ENCODE measurements at places on chromosomes 11 and 22.

DNA sequence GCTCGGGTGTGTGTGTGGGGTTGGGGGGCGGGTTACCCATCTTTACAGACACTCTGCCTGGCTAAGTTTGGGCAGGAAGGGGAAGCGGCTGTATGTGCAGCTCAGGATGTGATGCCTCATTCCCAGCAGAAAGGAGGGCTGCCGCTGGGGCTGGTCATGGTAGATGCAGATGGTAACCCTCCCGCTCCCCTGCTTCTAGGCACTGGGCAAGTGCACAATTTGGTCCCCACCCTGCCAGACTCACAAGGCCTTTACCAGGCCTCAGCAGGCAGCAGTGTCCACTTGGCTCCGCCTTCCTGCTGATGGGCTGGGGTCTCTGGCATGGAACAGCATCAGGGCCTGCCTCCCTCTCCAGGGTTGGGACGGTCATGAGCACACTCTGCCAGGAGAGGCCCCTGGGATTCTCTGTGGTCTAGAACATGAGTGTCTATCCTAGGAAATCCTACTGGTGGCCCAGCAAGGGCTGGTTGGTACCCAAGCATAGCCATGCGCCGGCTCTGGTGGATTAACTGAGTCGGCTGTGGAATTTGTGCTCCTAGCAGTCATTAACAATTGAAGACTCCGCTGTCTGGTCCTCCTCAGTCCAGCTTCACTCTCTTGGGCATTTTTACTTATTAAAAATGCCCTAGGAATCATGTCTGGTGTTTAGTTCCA lies 4.2 kb downstream of the LMO1 start:
- no peak for DNase-seq

GRCh38 chr11:131228378-131228777 lies 142.0 kb upstream of the NTM start:
- no peak for DNase-seq

- DNase-seq, result no peak
Observed at GRCh38 chr11:92460213-92460612, 235.6 kb downstream of the FAT3 start.

DNA sequence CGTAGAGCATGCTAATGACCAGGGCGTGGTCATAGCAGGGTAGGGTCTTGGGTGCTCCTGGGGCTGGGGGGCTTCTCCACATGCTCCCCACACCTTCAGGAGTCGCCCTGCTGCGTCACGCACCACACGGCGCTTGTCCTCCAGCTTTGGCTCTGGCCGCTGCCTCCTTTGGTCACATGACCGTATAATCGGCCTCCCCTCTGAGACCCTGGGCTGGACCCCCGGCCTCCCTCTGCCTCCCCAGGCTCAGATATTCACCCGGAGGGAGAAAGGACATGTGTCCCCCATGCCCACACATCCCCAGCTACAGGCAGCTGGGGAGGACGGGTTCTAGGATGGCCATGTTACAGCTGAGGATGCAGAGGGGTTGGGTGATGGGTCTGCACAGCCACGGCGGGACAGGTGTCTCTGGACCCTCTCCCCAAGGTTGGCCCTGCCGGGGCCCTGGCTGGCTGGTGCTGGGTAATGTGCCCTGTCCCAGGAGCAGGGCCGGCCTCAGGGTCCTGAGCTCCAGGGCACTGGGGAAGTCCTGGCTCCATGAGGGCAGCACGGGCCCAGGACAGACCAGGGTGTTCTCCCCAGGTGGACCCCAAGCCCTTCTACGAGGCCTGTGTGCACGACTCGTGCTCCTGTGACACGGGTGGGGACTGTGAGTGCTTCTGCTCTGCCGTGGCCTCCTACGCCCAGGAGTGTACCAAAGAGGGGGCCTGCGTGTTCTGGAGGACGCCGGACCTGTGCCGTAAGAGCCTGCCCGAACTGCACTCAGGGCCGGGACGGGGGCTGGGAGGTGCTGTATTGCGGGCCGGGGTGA lies 14.5 kb downstream of the MUC2 start:
- no peak for DNase-seq

DNA sequence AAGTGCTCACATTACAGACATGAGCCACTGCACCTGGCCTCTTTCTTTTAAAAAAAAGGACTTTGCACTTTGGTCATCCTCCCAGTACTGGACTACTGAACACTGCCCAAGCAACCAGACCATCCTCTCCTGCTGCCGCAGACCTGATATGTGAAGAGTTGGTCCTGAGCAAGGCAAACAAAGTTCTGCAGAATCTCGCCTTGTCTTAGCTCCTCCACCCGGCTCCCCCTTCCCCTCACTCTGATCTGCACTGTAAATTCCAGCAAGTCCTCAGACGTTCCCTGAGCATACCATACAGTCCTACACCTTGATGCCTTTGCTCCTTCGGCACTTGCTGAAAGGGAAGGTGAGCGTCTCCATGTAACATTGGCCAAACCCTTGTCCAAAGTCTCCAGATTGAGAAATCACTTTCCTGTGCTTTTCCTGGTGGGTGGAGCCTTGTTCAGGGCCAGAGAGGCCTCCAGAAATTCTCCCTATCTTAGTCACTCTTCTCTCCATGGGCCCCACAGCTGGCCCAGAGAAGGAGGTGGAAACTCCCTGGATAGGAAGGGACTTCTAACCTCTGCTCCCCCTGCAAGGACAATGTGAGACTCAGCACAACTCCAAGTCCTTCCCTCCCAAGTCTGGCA lies 47.0 kb upstream of the TIMP3 start:
- no peak for DNase-seq

DNA sequence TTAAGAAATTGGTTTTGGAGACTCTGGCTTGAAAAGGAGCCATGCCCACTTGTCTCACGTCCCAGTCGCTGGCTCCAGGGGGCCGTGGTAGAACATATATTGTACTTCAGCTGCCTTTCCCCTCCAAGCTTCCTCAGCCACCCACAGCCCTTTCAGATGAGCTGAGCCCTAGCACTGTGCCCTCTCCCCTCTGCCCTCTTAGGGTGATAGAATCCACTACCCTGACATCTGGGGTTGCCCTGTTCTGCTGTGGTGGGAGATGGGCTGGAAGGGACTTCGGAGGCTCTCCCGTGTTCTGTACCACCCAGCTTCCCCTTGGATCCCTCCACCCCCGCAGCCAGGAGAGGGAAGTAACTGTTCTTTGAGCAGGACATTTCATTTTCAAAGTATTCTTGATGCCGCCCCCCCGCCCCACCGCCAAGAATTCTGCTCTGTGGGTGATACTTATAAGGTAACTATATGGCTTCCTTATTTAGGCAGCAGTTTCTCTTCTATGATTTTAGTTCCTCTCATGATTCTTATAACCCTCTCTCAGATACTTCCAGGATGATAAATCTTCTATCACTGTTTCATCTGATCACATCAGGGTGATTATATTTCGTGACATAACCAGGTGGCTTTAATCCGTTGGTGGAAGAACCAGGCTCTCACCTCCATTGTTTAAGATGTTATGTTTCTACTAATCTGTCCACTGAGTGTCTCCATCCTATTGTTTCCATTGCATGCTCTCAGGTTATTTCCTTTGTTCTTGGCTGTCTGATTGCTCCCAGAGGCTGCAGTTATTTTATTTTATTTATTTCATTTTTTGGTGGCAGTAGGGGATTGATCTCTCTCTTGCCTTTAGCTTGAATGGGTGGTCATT lies 24.1 kb downstream of the ZBTB16 start:
- DNase-seq, result no peak

DNA sequence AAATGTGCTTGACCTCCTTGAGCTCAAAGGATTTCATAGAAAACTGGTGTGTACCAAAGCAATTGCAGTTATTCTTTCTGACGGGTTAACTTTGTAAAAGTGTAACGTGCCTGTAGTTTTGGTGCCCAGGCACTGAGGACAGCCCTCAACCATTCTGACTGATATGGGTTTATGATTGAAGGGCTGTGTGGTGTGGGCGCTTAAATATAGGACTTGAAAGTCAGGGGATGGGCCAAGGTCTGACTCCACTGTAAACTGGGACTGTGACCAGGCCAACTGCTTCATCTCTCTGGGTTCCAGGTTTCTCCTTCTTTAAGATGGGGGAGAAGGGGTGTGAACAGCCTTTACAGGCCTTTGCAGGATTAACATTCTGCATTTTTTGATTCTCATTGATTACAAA lies 191.1 kb upstream of the ARHGAP20 start:
- no peak for DNase-seq

DNA sequence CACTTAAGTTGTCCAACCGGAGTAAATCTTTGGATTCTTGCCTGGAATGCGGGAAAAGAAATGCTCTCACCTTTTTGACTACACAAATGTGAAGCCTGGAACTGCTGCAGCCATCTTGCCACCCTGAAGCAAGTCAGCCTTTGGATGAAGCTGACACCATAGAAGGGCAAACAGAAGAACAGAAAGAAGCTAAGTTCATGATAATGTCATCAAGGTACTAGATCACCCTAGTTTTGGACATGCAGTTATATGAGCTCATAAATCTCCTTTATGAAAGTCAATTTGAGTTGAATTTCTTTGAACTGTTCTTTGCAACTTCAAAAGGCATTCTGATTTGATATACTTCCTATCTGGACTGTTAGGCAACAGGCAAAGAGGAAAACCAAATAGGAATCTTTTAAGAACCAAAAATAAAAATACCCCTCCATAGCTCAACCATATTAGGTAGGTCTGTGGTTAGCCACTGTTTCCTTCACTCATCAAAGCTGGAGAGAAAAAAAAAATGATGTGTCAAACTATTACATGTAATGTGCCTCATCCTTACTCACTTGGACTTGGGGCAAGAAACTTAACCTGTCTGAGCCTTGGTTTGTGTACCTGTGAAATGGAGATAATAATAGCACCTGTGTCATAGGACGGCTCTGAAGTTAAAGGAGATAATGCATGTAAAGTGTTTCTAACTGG lies 91.9 kb downstream of the WT1 start:
- DNase-seq, result peak; percentile 9

GRCh38 chr11:123694551-123694950 lies 40.1 kb upstream of the SCN3B start:
- no peak for DNase-seq

DNA sequence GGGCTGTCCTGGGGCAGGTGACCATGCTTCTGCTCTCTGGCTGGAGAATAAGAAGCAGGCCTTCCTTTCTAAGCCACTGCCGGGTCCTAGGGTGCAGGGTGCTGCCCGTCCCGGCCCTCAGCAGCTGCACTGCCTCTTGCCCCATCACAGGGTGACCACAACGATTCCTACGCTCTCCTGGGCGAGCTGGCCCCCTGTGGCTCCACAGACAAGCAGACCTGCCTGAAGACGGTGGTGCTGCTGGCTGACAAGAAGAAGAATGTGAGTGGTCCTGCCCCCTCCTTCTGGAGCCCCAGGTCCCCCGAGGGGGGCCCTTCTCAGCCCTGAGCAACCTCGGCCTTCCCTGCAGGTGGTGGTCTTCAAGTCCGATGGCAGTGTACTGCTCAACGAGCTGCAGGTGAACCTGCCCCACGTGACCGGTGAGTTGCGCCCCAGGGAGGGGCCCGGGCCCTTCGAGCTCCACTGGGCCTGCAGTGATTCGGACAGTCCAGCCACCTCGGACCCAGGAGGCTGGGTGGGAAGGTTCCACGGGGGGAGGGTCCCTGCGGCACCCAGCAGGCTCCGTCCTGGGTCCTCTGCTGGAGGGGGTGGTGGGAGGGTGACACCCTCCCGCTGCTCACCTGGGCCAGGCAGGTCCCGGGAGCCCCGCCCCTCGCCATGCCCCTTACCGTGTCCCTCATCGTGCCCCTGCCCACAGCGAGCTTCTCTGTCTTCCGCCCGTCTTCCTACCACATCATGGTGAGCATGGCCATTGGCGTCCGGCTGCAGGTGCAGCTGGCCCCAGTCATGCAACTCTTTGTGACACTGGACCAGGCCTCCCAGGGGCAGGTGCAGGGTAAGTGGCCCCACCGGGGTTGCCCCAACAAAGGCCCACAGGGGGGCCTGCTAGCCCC lies 8.3 kb downstream of the MUC2 start:
- no peak for DNase-seq

DNA sequence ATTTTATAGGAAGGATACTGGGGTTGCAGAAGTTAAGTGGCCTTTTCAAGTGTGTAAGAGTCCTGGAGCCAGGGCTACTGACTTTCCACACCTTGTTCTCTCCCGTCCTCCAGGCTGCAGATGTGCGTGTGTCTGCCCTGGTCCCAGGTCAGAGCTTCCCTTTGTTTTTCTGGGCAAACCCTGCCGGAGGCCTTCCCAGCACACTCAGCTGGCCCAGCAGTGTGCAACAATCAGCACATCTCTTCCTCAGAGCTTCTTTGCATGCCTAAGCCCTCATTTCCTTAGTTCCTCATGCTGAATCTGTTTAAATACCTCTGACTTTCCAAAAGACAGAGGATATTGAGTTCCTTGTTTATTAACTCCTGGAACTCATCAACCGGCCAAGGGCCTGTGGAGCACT lies 80.6 kb downstream of the KCNJ1 start:
- DNase-seq, result no peak

- no peak for DNase-seq
Observed at GRCh38 chr11:119317592-119318239, 786 bp upstream of the MCAM start.

GRCh38 chr11:79060081-79060953 lies 380.5 kb downstream of the TENM4 start:
- no peak for DNase-seq

- no peak for DNase-seq
Observed at GRCh38 chr22:49186293-49186692, 641.4 kb downstream of the BRD1 start.

- DNase-seq, result no peak
Observed at GRCh38 chr22:28172892-28173670, 254.0 kb upstream of the PITPNB start.

DNA sequence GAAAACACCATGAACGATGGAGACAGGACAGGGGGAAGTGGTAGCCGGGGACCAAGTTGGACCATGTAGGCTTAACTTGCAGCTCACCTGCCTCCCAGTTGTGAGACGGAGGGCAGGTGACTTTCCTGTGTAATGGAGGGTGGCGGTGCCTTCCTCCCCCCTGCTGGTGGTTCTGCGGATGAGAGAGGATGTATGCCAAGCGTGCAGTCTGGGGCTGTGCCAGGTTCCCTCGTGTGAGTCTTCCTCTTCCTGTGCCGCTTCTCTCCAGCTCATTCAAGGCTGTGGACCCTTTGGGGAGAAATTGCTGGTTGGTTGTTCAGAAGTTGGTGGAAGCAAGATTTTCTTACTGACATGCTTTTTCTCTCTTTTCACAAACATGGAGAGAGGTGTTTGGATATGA lies 35.1 kb downstream of the MPPED1 start:
- no peak for DNase-seq

- DNase-seq, result no peak
Observed at GRCh38 chr22:49295465-49295743, 532.3 kb downstream of the BRD1 start.

DNA sequence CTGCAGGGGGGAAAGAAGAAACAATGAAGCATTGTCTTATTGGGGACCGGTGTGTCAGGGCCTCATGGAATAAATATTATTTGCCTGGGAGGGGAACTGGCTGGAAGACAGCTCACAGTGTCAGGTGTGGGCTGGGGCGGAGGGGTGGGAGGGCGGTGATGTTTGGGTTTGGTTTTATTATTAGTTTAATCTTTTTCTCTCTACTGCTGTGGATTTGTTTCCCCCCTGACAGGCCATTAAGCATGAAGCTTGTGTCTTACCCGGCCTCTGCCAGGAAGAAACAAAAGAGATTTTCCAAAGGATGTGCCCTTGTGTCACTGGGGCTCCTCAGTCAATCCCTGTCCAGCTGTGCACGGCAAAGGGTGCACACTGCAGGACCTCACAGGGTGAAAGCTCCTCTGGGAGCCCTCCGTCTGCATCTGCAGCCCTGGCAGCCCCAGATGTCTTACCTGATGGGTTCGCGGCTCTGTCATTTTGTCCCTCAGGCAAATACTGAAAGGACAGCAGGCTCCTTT lies 203.1 kb upstream of the TMEM45B start:
- DNase-seq, result no peak

GRCh38 chr11:27084518-27084917 lies 43.9 kb downstream of the BBOX1 start:
- DNase-seq, result no peak

- DNase-seq, result no peak
Observed at GRCh38 chr11:66701432-66702240, 23.9 kb upstream of the RBM4B start.
